ENCODE measurements at places on chromosomes 1 and 21. TPM values are rescaled to one million over a fixed set of nuclear protein-coding genes. Genes with fewer than 3 reads are reported as not detected.
A peak's percentile ranks its signal among the peaks of the same experiment; 100 is the strongest.

Gene ANKRD65
- total RNA-seq: not detected

Gene FAM177B
- total RNA-seq: 0.19 TPM

- no peak overlapping the region for H3K27ac ChIP-seq
- H3K4me3 ChIP-seq: no peak overlapping the region
- H3K36me3 ChIP-seq: no peaks in the 10 kb centered on the region
- no peaks in the 10 kb centered on the region for H3K4me1 ChIP-seq
Measured at GRCh38 chr1:107358619-107359327, 217.9 kb downstream of the NTNG1 start.

DNA sequence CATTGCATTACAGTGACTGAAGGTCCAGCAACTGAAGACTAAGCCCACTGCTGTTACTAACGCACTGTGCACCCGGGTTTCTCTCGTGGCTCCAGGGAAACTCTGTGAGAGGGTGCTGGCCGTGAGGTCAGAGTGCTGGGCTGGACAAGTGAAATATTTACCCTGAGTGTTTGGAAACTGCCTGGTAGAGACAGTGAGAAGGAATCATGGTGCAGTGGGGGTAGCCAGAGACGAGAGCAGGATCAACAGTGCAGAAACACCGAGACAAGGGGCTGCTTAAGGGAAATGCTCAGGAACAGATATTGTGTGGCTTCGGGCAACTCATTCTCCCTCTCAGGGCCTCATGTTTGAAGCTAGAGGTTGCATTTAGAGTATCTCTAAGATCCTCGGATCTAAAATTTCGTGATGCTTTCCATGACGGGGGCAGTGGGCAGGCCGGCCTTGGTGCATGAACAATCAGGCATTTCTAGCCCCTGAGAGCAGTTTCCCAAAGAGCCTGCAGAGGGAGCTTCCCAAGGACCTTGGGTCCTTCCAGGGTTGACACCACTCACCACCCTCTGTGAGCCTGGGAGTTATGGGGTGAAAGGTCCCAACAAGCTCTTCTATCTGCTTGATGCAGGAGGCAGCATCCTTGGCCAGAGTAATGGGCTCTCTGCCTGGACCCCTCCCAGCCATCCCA, 9.7 kb downstream of the CD2 start:
- peak overlapping the region; percentile 65 for H3K4me3 ChIP-seq
- DNase-seq: peak; percentile 83
- peak overlapping the region; percentile 97 for H3K27ac ChIP-seq
- H3K27me3 ChIP-seq: no peaks in the 10 kb centered on the region
- peaks cover 96% of the 10 kb centered on the region for H3K4me1 ChIP-seq

- DNase-seq: peak; percentile 34
- H3K4me1 ChIP-seq: no peaks in the 10 kb centered on the region
- no peak overlapping the region for H3K27ac ChIP-seq
Measured at GRCh38 chr21:42174173-42174572, 44.8 kb upstream of the ABCG1 start.
